NCI-H2171 (cell line): ENCODE measurements at places on chromosomes 4 and X.

- DNase-seq = no peak
These were observed 36.2 kb downstream of the PAPSS1 start for GRCh38 chr4:107683873-107684272.

- no peak for DNase-seq
These were observed 21.6 kb downstream of the FABP2 start for GRCh38 chr4:119300101-119300978.

DNA sequence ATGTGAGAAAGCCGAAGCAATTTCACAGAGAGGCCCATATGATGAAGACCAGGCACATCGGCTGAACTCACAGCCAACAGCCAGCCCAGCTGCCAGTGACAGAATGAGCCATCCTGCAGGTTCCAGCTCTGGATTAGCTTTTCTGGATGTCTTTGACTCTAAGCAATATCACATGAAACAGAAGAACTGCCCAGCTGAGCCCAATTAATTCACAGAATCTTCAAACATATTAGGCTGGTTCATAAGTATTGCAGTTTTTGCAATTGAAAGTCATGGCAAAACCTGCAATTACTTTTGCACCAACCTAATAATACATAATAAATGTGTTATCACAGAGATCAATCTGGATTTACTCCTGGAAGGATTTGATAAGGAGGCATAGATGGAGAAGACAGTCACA, 299.9 kb downstream of the RAB28 start:
- no peak for DNase-seq

GRCh38 chr4:187577941-187578480, 417.6 kb upstream of the ZFP42 start:
- no peak for DNase-seq

GRCh38 chr4:177287255-177287654, 22.4 kb upstream of the NEIL3 start:
- no peak for DNase-seq

DNA sequence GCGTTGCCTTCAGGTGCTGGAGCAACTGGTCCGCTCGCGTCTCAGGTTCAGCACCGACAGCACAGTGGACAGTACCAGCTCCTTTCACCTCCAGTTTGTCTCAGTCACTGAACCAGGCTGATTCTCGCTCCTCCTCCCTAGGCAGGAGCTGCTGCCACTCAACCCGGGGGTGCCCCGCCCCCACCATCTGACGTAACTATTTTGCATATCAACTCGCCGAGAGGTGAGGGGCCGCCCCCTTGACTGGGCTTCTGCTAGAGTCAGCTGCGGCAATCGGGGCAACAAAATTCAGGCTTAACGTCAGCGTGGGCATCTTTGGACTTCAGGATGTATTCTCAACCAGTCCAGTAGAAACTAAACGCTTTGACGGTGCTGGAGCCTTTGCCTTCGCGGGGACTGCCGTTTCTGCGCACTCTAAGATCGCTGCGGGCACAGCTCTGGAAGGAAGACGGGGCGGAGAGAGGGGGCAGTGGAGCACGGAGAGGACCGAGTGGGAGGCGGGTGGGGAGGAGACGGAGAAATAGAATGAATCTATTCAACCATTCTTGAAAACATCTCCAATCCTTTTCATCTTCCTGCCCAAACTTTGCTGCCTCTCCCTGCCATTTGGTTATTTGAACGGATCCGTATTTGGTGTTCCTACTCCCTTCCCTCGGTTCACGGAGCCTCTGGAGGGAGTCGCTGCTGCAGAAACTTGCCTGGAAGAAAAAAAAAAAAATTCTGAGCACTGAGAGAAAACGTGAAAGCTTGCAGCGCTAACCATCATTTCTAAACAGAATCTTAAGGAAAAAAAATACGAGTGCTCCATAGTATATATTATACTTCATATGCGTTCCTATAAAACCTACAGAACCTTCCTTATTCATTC, at the start of gene FSTL5:
Gene FSTL5 (minus strand): TSS at position 109 of the 868 bp plus-strand sequence. CDS start 52,604 bp downstream, outside the sequence.
- DNase-seq = peak; percentile 80

DNA sequence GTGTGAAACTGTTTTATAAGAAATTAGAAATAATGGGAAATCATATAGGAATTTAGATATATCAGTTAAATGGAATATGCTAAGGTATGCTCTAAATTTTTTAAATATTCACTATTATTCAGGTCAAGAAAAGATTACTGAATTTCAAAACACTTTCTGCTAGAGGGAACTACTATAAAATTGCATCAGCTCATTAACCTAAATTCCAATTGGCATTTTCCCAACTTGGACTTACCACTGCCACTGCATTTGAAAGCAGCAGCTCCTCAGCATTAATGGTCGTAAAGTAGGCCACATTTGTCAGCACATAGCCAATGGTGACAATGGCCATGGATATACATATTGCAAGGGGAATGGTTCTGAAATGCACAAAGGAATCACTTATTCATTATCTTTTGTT, 57.3 kb downstream of the SLC7A11 start:
- no peak for DNase-seq

- DNase-seq = no peak
These were observed 773 bp upstream of the ZNF827 start for GRCh38 chr4:145939441-145939750.

DNA sequence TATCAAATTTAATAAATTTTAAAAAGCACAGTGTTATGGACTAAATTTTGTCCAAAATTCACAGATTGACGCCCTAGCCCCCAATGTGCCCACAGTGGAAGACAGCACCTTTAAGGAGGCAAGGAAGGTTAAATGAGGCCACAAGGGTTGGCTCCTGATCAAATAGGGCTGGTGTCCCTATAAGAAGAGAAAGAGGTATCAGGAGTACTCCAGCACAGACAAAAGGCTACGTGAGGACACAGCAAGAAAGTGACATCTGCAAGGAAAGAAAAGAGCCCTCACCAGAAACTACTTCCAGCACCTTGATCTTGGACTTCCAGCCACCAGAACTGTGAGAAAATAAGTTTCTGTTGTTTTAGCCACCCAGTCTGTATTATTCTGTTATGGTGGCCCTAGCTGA, 48.8 kb downstream of the FAM13A start:
- no peak for DNase-seq

- no peak for DNase-seq
These were observed 12.4 kb upstream of the VEGFC start for GRCh38 chr4:176805155-176805554.

- DNase-seq = peak; percentile 69
These were observed 43.6 kb downstream of the CD99L2 start for GRCh38 chrX:150854856-150855255.

DNA sequence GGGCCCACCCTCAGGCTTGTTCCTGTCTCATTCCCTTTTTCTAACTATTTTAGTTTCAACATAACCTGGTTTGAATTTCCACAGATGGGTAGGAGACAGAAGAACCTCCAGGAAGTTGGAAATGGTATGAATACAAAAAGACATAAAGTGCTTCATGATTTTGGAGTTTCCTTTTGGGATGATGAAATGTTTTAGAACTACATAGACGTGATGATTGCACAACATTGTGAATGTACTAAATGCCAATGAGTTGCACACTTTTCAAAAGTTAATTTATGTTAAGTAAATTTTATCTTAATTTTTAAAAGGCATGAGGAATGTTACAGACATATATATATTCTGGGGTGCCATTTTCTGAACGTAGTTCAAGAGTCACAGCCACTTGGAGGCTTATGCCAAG, 41.1 kb upstream of the IBSP start:
- no peak for DNase-seq
